ENCODE measurements at places on chromosomes 3 and 15.

DNA sequence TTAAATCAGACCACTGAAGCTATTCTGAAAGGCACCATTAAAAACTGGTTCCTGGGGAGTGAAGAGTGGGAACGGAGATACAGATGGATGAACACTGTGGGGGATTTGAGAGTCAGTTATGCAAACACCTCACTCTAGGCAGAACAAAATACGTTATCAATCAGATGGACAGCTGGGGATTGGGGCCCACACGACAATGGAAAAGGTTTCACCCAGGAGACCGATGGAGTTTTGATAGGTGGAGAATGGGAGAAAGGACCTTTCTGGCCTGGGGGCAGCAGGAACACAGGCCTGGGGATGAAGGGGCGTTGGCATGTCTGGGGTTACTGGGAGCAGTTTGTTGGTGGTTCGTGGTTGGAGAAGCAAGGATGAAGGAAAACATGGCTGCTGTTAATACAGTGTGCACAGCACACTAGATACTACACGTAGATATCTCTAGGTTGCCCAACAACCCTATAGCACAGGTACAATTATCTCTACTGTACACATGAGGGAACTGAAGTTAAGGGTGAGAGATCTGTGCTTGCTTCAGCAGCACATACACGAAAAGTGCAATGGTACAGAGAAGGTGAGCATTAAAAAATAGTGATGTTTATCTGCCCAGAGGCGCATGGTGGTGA is 16.5 kb downstream of the ST6GAL1 start:
- no peaks in the 10 kb centered on the region for H3K4me1 ChIP-seq
- H3K27ac ChIP-seq: no peak overlapping the region
- H3K36me3 ChIP-seq: no peaks in the 10 kb centered on the region
- DNase-seq: no peak

- H3K4me3 ChIP-seq: no peak overlapping the region
- no peak overlapping the region for H3K27ac ChIP-seq
- H3K4me1 ChIP-seq: no peaks in the 10 kb centered on the region
- no peaks in the 10 kb centered on the region for H3K27me3 ChIP-seq
These were observed 90.2 kb downstream of the NTRK3 start for GRCh38 chr15:88166082-88166993.

DNA sequence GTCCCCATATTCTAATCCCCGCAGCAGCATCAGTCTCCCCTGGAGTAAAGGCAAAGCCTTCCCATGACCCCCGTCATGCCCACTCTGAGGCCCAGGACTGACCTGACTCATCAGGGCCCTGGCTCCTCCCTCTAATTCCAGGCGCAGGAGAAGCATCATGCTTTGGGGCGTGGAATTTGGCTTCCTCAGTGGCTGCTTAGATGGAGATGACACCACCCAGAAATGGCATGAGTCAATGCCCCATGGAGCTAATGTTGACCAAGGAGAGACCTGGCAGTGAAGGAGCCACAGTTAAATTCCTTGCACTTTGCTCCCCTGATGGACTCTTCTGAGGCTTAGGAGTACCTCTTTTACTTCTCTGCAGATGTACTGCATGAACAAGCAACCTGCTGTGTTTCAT is 204.2 kb upstream of the PROK2 start:
- no peaks in the 10 kb centered on the region for H3K27me3 ChIP-seq
- DNase-seq: peak; percentile 37
- H3K27ac ChIP-seq: peak overlapping the region; percentile 49
- H3K4me1 ChIP-seq: peaks cover 20% of the 10 kb centered on the region

- DNase-seq: no peak
- H3K4me1 ChIP-seq: no peaks in the 10 kb centered on the region
- H3K4me3 ChIP-seq: no peak overlapping the region
- H3K27ac ChIP-seq: no peak overlapping the region
These were observed 10.7 kb upstream of the SERPINI2 start for GRCh38 chr3:167484551-167484950.

GRCh38 chr3:46998852-46999515 is 19.5 kb downstream of the NBEAL2 start:
- no peaks in the 10 kb centered on the region for H3K27me3 ChIP-seq
- no peak overlapping the region for H3K27ac ChIP-seq
- H3K36me3 ChIP-seq: no peaks in the 10 kb centered on the region
- H3K4me1 ChIP-seq: no peaks in the 10 kb centered on the region
- peak; percentile 85 for DNase-seq

GRCh38 chr3:18786650-18787323 is 361.5 kb upstream of the KCNH8 start:
- no peaks in the 10 kb centered on the region for H3K4me1 ChIP-seq
- no peak overlapping the region for H3K4me3 ChIP-seq

- H3K27ac ChIP-seq: no peak overlapping the region
- DNase-seq: no peak
- peaks cover 27% of the 10 kb centered on the region for H3K4me1 ChIP-seq
- H3K4me3 ChIP-seq: no peak overlapping the region
- H3K27me3 ChIP-seq: peaks cover 29% of the 10 kb centered on the region
These were observed 3.3 kb downstream of the PLCH1 start for GRCh38 chr3:155741603-155742002.

DNA sequence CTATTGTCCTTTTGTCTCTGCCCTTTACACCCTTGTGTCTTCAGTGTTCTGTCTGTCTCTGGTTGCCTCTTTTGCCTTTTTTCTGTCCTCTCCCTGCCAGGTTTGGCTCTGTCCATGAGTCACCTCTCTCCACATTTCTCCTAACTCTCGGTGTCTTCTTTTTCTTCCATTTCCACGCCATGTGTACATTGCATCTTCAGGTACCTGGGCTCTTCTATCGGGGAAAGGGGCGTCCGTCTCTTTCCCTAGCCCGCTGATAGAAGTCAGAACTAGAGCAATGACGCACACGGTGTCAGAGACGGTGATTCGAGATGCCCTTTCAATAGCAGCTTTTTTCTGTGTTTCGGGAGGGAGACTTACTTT is 641 bp downstream of the OPA1 start:
- H3K4me3 ChIP-seq: peak overlapping the region; percentile 85
- peak; percentile 36 for DNase-seq
- H3K27me3 ChIP-seq: no peaks in the 10 kb centered on the region
- peaks cover 7% of the 10 kb centered on the region for H3K36me3 ChIP-seq
- peaks cover 23% of the 10 kb centered on the region for H3K4me1 ChIP-seq

DNA sequence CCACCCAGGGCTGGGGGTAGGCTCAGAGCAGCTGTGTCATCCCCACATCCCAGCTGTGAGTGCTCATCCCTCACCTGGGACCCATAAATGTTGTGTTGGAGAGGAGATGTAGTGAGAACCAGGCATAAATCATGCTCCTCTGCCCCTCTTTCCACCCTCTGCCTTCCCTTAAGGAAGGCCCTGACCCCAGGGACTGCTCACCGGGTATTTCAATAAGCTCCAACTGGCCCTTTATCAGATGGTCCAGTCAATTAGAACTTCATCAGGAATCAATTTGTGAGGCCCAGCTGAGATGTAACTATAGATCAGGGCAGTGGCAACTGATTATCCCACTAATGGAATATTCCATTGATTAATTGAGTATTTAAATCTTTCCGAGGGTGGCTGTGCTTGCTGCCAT is 50.8 kb upstream of the NTRK3 start:
- DNase-seq: no peak
- H3K36me3 ChIP-seq: no peaks in the 10 kb centered on the region
- no peak overlapping the region for H3K27ac ChIP-seq
- no peak overlapping the region for H3K4me3 ChIP-seq

- H3K27me3 ChIP-seq: no peaks in the 10 kb centered on the region
- no peak overlapping the region for H3K27ac ChIP-seq
- H3K36me3 ChIP-seq: peaks cover 14% of the 10 kb centered on the region
- H3K4me3 ChIP-seq: no peak overlapping the region
These were observed 105.8 kb downstream of the UBE3A start for GRCh38 chr15:25333049-25333448.

GRCh38 chr3:72738752-72739530 is 109.3 kb downstream of the SHQ1 start:
- H3K36me3 ChIP-seq: no peaks in the 10 kb centered on the region
- H3K27me3 ChIP-seq: peaks cover 2% of the 10 kb centered on the region
- H3K4me1 ChIP-seq: peaks cover 6% of the 10 kb centered on the region
- peak overlapping the region; percentile 53 for H3K4me3 ChIP-seq
- DNase-seq: peak; percentile 86
- H3K27ac ChIP-seq: no peak overlapping the region

DNA sequence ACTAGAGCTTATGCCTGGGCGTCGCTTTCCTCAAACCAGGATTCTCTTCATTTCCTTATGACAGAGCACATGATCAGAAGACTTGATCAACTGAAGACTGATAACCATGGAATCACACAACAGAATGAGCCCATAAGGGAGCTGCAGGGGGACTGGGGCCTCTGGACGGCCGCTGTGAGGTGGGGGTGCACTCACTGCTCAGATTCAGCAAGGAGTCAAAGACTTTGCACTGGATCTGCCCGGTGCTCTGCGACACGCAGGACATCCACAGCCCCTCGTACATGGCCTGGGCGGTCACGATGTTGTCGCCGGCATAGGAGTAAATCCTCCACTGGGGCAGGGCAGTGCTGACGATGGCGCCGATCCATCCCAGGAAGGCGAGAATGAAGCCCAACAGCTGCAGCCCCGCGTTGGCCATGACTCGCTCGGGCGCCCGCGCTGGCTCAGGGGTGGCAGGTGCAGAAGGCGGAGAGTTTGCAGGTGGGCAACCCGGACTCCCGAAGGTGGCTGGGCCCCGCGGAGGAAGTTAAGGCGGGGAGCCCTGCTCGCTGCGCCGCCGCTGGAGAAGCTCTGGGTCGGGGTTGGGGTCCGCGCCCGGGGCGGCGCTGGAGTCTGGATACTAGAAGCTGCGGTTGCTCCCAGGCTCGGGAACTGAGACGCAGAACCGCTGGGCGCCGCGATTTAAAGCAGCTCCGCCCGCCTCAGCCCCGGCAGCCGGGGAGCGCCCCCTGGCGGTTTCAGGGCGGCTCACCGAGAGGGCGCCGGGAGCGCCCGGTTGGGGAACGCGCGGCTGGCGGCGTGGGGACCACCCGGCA is at the start of gene CLDN1:
TSS of gene CLDN1 (minus strand) at position 658 of the 815 bp plus-strand sequence. CDS start at position 418, 240 bp downstream.
- peaks cover 28% of the 10 kb centered on the region for H3K4me1 ChIP-seq
- peak; percentile 94 for DNase-seq
- peak within 1 kb of the TSS; percentile 54 for H3K27ac ChIP-seq
- H3K4me3 ChIP-seq: peak within 1 kb of the TSS; percentile 73

DNA sequence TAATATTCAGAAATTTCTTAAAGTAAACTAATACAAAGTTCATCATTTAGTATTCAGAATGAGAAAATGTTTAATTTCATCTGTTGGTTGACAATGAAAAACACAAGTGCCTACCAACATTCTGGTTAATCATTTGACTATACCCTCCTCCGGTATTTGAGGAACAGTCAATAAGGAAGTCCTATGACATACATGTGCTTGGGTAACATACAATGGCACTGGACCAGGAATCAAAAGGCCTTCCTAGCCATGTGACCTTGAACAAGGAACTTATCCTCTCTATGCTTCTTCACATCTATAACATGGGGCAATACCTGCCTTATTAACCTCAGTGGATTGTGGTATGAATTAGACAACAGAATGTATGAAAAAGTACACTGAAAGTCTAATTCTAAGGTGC is 65.8 kb downstream of the ZNF280D start:
- peaks cover 48% of the 10 kb centered on the region for H3K36me3 ChIP-seq
- no peaks in the 10 kb centered on the region for H3K4me1 ChIP-seq
- no peak for DNase-seq
- H3K27me3 ChIP-seq: no peaks in the 10 kb centered on the region
- H3K27ac ChIP-seq: no peak overlapping the region

- H3K27me3 ChIP-seq: no peaks in the 10 kb centered on the region
These were observed 238.1 kb upstream of the ICE2 start for GRCh38 chr15:60717008-60717407.

All from osteoblast (primary cell).